ENCODE measurements at places on chromosomes 3 and 15.

- no peak for DNase-seq
These were observed 11.0 kb downstream of the ISL2 start for GRCh38 chr15:76347482-76348055.

DNA sequence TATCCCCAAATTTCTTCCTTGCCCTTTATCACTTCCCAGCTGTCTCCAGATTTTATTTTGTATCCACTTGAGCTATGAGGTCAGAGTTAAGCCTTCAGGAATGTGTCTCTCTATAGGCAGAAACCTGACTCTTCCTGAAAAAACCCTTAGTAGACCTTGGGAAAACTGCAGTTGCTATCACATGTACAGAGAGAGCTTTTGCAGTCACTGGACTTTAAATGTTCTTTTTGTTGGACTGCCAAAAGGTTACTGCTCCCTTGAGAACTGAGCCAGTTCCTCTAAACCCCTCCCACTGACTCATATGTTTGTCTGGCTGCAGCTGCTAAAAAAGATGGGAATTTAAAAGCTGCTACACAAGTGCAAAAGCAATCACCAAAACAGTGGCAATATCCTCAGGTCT is 169.1 kb upstream of the CCDC54 start:
- DNase-seq: peak; percentile 90

DNA sequence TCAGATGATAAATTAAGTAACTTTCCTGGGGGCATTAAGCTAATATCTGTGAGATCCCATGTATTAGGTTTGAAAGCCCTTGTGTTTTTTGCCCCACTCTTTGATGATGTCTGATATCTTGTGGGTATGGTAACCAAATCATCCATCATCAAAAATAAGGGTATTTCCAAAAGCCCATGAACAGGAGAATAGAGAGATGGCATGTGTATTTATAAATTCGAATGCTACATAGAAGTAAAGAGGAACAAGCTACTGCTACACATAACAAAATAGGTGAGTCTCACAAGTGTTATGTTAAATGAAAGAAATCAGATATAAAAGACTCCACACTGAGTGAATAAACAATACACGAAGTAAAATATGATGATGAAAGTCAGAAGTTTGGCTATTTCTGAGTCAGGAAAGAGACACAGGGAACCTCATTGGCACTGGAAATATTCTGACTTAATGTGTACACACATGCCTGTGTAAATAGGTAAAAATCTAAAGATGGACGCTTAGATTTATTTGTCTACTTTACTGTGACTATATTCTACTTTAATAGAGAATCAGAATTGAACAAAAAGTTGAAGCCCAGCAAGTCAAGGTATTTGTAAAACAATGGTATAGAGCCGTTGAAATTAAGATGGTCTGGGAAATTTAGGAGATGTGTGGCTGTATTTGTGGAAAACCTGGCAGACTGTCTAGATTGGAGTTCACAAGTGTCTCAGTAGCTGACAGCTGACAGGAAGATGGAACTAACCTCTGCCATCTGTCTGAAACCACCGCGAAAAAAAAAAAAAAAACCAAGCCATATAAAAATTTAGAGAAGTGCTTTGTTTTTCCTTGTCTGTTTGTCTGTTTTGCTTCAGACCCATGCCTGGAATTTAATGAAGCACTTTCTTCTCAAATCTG is 111.0 kb upstream of the TGFBR2 start:
- DNase-seq: no peak

GRCh38 chr3:55805169-55805568 is 318.1 kb upstream of the WNT5A start:
- no peak for DNase-seq

DNA sequence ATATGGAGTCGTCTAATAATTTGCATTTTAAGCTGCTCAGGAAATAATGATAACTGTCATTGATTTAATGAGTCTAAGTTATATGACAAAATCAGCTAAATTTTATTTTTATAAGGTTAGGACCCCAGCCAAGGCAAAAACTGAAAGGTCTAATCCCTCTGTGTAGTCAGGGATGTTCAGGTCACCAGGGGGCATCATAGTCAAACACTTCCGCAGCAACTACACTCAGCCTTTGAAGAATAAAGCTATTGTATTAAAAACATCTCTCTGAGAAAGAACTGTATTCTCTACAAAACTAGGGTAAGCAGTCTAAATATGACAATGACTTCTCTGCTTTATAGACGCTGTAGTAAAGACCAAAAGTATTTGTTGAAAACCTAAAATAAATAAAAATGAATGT is 15.0 kb downstream of the INTS14 start:
- DNase-seq: no peak

DNA sequence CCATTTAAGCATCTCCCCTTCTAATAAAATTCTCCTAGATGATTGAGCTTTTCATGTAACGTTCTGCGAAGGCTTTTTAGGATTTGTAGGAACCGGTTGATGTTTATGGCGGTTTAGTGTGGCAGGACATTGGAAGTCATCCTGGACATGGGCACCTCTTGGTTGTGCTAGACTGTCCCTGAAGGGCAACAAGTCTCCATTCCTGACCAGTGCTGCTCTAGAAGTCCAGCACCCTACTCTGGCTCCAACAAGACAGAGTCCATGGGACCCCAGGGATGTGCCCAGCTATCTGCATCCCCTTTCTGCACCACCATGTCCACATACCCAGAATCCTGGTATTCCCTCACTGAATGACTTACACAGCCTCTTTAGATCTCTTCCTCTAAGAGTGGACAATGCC is 46.4 kb downstream of the KCNAB1 start:
- DNase-seq: no peak

GRCh38 chr3:29144807-29145206 is 136.1 kb upstream of the RBMS3 start:
- peak; percentile 24 for DNase-seq

DNA sequence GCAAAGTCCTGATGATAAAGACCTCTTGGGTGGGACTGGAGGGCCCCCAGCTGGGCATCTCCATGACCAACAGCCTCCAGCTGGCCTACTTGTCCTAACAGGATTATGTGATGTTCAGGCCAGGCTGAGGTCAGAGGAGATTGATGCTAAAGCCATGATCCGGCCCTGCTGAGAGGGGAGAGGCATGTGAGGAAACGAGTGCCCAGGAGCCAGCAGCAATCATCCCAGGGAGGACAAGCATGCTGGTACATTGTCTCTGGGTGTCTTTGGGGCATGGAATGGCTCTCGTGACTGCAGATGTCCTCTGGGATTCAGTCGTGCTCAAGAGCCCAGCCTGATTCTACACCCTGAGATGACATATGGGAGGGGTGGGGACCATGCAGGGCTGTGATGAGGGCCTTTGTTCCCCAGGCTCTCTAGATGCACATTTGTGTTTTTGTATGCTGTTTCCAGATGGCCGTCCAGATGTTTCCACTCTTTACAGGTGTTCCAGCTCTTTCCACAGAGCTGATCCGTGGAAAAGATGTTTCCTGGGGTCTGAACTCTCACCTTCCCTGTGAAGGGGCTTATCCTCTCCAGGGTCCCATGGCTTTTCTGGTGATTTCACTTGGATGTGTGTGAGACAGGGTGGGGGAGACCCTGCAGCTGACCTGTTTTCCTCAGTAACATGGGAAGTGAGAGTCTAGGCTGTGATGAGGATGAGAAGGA is 20.2 kb downstream of the SLC24A1 start:
- no peak for DNase-seq

DNA sequence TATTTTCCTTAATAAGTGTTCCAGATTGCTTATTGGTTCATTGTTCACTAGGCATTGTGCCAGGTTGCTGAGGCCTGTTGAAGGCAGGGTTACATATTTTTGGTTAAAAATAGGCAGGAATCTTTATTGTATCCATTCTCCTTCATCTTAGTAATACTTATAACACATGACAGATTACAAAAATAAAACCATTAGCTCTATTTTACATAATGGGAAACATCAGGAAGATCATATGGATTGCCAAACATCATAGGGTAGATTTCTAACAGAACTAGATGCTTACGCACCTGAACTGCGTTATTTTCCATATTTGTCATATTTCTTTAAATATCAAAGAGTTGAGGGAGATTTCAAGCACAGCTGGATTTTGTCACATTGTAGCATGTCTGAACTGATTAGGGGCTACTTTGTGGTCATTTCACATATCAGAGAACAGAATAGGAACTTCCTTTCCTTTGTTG is 462.9 kb upstream of the SGO1 start:
- DNase-seq: peak; percentile 87

DNA sequence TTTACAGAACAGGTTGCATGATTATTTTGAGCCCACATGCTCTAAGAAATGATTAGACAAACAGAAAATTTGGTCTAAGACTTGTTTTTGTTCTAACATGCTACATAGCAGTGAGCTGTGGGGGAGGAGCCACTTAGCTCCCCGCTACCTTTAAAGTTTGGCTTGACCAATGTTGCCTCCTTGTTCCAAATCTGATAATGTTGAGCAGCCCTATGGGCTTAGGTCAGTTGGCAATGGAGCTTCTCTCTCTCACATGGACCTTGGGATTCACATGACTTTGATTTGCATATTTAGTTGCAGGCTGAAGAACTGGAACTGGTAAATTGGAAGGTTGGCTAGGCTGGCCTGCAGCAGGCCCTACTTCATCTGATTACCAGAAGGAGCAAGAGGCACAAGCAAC is 116.4 kb downstream of the EBLN2 start:
- DNase-seq: no peak

DNA sequence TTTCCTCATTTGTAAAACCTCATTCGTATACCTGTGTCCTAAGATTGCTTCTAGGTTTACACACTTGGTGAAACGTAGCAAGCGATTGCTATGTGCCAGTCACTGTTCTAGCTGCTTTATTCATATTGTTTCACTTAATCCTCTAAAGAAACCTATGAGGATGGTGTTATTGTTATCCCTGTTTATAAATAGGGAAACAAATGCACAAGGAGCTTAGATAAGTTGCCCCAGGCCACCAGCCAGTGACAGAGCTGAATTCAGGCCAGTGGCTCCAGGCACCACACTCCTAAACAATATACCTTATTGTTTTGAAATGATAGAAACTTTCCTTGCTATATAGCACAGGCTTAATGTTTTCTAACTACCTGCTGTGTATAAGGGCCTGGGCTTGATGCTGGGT is 44.0 kb downstream of the LPP start:
- DNase-seq: no peak

- DNase-seq: no peak
These were observed 99.6 kb downstream of the SHQ1 start for GRCh38 chr3:72748659-72749058.

DNA sequence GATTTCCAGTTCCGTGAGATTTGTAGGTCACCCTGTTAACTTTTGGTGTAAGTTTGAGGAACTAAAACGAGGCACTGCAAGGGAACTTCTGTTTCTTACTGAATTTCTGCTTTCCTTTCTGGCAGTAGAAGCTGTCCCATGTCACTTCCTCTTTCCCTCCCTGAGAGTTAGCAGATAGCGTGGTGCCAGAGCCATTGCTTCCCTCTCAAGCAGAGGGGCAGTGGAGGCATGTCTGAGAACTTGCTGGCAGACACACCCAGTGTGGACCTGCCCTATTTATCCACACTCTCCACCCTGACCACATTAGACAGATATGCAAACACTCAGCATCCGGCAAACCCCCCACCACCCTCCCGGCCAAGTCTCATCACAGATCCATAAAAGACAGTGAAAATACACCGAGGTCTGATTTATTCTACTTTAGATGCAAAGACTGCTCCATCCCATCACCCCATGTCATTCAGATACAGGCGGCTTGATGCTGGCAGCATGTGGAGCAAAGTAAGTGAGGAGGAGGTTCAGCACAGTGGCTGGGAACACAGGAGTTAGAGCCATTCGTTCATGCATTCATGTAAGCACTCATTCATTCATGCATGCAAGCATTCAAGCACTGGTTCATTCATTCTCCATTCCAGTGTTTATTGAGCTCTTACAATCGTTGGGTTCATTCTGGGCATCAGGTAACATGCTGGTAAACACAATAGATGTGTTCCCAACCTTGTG is 324.7 kb downstream of the SHQ1 start:
- DNase-seq: no peak

DNA sequence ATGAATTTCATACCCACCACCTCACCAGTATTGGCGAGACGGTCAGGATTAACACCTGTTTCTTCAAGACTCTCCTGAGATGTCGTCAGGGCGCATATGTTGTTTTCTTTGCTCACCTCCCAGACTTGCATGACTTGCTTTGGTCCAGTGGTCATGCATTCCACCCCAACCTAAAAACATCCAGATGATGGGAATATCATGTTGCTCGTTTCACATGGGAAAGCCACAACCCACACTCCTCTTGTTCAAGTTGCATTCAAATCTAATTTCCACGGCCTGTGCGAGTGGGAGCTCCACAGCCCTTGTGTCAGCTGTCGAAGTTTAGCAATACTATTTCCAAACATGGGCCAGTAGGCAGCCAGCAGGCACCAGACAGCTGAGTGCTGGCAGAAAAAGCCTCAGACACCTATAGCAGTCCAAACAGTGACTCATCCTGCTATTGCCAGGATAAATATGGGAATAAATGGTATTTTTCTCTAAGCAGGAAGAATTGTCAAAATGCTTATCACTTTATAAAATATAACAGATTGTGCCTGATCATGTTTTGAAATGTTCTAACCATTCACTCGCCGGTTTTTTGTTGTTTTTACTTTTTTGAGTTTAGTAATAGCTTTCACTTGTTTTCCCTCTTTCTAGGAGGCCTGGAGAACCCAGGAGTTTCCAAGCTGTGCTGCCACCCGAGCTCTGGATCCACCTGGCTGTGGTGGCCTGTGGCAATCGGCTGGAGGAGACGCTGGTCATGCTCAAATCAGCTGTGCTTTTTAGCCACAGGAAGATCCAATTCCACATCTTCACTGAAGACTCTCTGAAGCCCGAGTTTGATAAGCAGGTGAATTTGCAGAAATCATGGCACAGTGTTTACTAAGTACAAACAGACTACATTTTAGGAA is 20.1 kb downstream of the GXYLT2 start:
- DNase-seq: no peak

- no peak for DNase-seq
These were observed 30.3 kb downstream of the ALDH1L1 start for GRCh38 chr3:126149960-126150515.

DNA sequence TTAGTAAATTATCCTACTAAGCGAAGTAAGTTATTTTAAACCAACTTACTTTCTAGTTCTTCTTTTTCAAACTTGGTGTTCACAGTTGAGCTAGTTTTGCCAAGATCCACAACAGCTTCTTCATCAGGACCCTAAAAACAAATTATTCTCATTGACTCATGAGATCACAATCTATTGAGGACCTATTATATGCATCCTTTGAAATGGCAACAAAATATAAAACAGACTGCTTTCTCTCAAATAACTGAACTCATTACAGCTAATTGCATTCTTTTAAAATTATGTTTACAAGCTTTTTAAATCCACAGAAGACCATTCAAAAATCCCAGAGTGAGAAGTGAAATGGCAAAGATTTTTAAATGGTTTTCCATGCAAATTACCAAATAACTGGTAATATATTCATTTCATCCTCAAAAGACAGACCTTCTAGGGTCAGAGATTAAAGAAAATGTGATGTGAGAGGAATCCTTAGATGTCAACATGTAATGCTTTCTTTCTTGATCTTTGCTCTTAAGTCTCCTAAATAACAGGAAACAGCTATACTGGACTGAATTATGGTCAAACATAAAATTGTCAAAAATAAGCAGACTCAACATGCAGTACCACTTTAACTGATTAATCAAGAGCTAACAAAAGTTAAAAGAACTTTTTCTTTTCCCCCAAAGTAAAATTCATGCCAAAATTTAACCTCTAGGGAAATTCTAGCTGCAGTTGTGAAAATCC is 31.7 kb downstream of the SLC4A7 start:
- DNase-seq: no peak
